ENCODE measurements at places on chromosomes 1 and 21. TPM values are rescaled to one million over a fixed set of nuclear protein-coding genes. Genes with fewer than 3 reads are reported as not detected.

Gene IPO13
- total RNA-seq, result 6.5 TPM

Gene OXCT2
- 0.83 TPM for total RNA-seq

Gene LAMB3
- not detected for total RNA-seq

Gene C1QB
- not detected for total RNA-seq

Gene SPRR2A
- total RNA-seq, result not detected

Gene EXO1
- total RNA-seq, result 1.5 TPM

Gene AADACL3
- total RNA-seq, result not detected

Gene HUNK
- total RNA-seq, result not detected

Gene ICOSLG
- total RNA-seq, result 43.1 TPM

Gene WNT9A
- not detected for total RNA-seq

Gene OR14K1
- total RNA-seq, result not detected

Gene YOD1
- 18.9 TPM for total RNA-seq

Gene GNAT2
- not detected for total RNA-seq

Gene MROH9
- not detected for total RNA-seq

Gene CTXND2
- total RNA-seq, result not detected

All from CD8-positive, alpha-beta T cell (primary cell).